ENCODE measurements at places on chromosomes 1 and 21.

DNA sequence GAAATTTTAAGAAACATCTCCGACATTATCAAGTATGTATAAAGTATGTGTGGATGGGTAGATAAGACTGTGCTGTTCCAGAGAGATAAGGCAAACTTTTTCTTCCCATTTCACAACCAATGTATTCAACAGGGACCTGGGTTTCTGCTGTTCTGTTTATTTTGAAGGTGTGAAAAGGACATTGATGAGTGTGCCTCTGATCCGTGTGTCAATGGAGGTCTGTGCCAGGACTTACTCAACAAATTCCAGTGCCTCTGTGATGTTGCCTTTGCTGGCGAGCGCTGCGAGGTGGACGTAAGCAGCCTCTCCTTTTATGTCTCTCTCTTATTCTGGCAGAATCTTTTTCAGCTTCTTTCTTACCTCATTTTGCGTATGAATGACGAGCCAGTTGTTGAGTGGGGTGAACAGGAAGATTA, 174.0 kb downstream of the CRB1 start:
- DNase-seq = no peak

DNA sequence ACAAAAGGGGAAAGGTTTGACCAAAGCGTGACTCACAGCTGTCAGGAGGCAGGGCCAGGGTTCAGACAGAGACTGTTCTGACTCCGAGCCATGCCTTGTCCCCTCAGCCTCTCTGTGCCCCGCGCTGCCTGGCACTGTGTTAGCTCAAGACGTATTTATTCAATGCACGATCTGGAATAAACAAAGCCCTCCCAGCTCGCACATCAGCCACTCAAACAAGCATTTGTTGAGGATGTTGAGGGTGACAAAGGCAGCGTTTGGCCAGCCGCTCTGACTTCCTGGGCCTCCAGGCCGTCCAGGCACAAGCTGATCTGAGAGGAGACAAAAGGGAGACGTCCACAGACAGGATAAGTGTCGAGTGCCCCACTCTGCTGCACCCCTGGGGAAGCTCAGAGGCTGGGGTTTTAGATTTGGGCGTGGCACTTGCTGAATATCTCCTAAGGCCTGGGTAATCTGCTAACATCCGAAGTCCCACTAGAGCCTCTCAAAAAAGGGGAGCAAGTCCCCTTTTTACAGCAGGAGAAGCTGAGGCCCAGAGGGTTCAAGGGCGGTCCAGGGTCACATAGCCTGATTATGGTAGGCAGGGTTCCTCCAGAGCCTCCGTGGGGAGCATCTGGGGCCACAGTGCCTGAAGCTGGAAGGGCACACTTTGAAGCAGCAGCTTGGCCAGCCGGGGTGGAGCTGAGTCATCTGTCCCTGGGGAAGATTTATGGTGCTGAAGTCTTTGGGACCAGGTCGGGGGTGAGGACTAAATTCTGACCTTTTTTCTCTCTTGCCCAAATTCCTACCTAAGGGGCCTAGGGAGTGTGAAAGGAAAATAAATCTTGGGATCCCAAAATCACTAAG, 95.9 kb downstream of the SPSB1 start:
- DNase-seq = no peak

DNA sequence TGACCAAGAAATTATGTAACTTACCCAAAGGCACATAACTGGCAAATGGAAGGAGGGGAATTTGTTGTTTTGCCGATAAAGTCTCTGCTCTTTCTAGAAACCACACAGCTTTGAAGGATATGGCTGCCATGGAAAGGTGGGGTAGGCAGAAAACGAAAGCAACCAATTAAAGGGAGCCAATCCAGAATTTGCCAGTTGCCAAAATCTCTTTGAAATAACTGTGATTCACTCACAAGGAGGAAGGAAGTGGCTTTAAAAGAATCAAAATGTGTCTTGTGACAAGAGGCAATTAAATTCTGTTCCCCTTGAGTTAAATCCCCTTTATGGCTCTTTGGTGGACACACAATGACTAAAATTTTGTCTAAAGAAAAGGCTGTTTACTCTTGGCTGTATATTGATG, 61.2 kb upstream of the CCDC190 start:
- DNase-seq = no peak

GRCh38 chr1:97007840-97008604, 286.4 kb downstream of the PTBP2 start:
- DNase-seq = no peak

GRCh38 chr1:117607471-117607870, 1.6 kb downstream of the TENT5C start:
- no peak for DNase-seq

Measured in lower lobe of right lung (tissue), 2 donors.